ENCODE measurements at places on chromosomes 6 and 20.

DNA sequence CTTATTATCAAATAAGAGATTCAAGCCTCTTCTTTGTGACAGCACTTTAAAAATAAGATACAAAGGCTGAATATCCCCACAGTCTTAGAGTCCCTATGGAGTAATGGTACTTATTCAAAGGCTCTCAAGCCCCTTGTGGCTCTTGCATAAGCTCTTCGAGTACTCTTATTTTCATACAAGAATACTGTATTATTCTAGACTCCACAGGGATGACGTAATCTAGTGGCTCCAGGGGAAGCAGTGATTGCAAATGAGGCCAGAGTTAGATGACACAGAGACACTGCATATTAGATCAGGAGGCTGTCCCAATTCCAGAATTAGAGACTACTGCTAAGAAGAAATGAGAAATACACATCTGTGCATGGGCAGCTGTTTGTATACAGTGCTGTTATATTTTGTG is 1195.9 kb upstream of the MAP3K7 start:
- no peak for DNase-seq

DNA sequence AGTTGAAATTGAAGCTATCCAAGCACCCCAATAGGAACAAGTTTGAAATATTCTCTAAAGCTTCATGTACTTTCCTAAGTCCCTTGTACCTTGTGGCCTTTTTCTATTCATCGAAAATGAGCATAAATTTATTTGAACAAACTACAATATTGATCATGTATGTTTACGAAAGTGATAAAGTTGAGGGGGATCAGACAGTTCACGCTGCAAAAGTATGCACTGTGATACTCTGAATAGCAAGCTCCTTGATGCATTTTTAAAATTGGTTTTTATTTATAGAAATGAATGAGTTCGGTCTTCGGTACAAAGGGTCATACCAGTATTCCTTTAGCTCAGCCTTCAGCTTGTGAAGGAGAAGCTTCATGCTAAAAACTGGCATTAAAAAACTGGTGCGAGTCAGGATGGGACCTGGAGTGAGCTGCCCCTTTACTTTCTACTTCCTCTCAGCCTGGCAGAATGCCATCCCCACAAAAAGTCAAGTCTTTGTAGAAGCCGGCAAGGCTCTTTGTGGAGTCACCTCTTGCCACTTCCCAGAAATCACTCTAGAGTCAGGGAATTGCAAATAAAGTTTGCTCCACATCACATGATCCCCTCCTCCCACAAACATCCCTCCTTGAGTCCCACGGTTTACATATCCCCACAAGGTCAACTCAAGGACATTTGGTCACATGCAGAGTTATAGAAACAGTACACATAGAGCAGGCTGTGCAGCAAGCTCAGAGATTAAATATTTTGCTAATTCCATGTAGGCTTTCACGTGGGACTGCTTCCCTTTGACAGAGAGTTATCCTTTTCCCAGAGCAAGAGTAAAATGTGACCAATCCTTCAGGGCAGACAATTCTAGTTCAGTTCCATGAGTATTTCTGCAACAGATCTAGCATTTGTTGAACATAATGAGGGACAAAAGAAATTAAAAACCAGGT is 34.6 kb upstream of the ADGRF1 start:
- DNase-seq = no peak

DNA sequence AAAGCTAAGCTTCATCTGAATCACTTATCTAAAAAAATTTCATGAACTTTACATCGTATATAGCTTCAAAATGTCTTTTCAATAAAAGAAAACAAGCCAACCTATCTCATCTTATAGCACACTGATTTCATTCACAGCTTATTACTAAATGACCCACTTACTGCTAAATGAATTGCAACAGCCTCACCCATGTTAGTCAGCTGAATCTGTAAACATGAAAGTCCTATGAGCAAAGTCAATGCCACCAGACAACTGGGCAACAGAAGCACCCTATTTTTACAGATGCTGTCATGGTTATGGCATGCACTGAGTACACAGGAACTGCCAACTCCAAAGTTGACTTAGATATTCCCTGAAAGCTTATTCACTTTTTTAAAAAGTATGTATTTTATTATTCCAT is 41.2 kb upstream of the DST start:
- DNase-seq = peak; percentile 61

DNA sequence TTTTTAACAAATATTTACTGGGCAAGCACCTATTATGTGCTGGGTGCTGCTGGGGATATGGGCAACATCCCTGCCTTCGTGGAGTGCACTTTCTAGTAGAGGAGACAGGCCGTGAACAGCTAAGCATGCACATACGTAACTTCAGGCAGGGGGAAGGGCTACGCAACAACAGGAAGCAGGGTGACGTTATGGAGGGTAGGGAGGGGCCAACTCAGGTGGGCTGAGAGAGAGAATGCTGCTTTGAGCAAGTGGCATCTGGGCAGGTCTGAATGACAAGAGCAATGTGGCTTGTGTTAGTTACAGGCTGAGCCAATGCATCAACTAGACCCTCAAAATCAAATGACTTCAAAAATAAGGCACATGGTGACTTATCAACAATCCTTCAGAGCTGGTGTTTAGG is 112.1 kb downstream of the CDC5L start:
- DNase-seq = no peak

GRCh38 chr6:13813621-13814175 is 659 bp downstream of the MCUR1 start:
- DNase-seq = peak; percentile 15

- DNase-seq = no peak
Observed at GRCh38 chr6:13873288-13874190, 51.2 kb upstream of the RNF182 start.

- DNase-seq = no peak
Observed at GRCh38 chr6:126738641-126739040, 379.8 kb upstream of the RSPO3 start.

GRCh38 chr6:161349886-161350285 is 76.0 kb upstream of the AGPAT4 start:
- no peak for DNase-seq

- no peak for DNase-seq
Observed at GRCh38 chr6:34237722-34238584, 1.3 kb downstream of the HMGA1 start.

GRCh38 chr20:56540415-56540814 is 7.4 kb downstream of the FAM209B start:
- no peak for DNase-seq

DNA sequence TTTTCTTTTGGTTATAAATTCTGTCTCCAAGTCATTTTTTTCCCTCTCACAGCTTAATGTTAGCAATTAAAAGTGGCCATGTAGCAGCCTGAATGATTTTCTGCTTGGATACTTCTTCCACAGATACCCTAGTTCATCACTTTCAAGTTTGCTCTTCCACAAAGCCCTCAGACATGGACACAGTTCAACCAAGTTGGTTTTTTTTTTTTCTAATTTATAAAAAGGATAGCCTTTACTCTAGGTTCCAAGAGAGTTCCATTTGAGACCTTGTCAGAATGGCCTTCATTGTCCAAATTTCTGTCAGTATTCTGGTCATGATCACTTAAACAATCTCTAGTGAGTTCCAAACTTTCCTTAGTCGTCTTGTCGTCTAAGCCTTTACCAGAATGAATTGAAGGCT is 40.0 kb downstream of the RSPH3 start:
- no peak for DNase-seq

DNA sequence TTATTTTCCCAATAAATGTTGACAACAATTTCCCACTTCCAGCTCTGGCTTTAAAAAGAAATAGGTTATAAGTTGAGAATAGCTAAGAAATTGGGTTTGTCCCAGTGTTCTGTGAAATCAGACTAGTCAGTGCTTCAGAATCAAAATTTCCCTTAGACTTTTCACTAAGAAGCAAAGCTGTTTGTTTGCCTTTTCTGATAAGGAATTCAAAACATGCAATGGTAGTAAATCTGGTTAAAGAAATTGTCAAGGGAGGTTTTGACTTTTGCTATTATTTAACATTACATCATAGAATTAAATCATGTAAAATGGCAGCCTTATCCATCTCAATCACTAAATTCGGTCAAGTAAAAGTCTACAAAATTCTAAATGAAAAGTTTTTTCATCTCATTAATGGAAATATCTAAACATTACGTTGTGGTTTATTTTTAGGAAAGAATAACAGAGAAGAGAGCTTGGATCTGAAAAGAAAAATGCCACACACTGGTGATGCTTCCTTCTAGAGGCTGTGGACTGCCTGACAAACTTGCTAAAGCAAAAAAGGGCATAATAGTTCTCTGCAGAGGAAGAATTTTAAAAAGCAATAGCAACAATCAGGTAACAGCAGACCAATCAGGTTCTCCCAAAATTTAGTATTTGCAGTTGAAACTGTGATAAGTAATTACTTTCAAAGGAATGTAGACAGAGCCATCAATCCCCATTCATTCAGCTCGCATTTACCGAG is 36.4 kb downstream of the PLAGL1 start:
- DNase-seq = no peak

- DNase-seq = no peak
Observed at GRCh38 chr20:38228436-38228835, 32.1 kb downstream of the KIAA1755 start.

DNA sequence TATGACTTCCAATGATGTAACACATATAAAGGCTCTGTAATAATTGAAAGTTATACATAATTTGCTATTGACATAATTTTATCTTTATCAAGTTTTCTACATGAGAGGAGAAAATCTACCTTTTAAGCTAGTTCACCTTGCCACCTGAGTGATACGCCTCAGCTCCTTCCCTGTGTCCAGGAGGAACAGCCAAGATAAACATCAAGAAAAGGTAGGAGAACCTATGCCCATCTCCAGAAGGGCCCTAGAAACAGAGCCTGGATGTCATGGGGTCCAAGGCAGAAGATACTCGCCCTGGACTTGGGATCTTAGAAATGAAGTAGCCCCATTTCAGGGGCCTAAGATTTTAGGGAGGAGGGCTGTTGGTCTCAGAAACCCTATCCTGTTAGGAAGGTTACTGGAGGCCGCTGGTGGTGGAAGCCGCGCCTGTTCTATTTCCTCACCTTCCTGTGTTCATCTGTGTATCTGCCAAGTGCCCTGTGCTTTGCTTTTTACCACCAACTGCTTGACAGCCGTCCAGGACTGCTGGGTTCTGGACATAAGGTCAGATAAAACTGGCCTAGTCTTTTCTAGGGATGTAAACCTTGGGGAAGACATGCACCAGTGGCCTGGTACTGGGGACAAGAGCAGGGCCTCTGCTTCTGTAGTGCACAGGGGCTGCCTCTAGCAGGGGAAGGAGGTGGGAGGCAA is 178.5 kb downstream of the ARID1B start:
- DNase-seq = no peak

All from AG04450 (cell line).